ENCODE measurements at places on chromosomes 7 and 10.

GRCh38 chr10:102626026-102626685 is 18.1 kb upstream of the TRIM8 start:
- DNase-seq: no peak

GRCh38 chr10:29681676-29682448 is 47.1 kb upstream of the SVIL start:
- no peak for DNase-seq

DNA sequence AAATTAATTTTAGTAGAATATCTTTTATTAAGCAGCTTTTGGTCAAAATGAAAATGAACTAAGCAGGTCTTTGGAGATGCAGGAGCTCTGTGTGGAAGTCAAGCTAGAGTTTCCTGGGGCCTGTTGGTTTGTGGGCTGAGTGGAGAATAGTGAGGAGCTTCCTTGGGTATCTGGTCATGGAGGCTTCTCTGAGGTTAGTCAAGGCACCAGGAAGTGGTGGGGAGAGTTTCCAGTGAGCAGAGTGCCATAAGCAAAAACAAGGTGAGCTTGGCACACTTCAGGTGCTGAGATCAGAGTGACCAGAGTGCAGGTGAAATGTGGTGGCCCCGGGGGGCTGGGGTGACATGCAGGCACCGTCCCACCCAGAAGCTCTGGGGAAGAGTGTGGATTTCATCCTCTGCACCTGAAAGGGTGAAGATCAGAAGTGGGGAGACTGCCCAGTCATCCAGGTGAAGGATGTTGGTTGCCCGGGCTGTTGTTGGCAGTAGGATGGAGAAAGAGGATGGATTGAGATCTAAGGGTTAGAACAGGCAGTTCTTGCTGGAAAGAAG is 77.4 kb downstream of the WDR37 start:
- no peak for DNase-seq

DNA sequence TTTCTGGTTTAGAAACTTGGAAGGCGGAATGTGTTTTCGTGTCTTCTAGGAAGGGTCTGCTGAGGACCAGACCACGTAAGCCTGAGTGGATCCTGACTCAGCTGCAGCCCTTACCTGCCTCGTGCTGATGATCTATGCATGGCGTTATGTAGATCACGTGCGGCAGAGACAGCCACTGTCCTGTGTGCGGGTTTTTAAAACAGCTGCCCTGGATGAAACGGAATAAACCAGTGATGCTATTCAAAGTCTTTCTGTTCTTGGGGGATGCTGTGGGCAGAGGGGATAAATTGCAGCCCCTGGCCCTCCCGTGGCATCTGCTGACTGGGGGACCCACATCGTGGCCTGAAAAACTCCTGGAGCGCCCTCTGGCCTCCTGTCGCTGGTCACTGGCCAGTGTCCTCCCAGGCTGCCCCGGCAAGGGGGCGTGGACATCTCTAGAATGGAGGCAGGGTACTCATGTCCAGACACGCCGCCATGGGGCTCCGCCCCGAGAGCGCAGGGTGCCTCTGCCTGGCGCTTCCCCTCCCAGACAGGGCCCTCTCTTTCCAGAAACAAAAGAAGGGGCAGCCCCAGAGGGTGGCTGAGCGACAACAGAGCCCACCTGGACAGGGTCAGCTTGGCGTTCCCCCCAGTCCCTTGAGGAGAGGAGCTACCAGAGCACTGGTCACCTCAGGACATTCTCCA is 13.2 kb downstream of the ALKBH4 start:
- no peak for DNase-seq

DNA sequence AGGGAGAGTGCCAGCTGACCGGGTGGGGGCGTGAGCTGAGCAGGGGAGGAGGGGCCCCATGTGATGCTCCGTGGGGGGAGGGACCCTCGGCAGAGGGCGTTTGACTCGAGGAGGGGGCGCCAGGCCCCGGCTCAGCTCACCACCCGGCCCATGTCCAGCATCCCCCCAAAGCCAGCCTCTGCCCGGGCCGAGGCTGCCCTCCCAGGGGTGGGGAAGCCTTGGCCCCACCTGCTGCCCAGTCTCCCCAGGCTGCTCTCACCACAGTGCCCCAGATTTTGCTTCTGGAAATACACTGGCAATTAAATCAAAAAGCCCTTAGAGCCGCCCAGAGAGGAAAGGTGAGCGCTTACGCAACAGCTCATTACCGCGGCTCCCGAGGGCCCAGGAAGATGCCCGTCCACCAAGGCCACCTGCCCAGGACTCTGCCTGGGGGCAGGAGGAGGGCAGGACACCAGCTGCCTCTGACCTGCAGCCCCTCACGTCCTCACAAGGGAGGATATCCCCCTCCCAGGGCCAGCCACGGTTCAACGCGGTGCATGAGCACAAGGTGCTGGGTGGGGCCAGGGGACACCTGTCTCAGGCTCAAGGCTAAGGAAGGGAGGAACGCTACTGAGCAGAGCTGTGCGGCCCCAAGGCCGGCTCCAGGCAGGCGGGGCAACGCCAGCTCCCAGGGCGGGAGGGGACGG is 70.0 kb upstream of the INPP5A start:
- no peak for DNase-seq

GRCh38 chr10:8100366-8100765 is 45.9 kb downstream of the GATA3 start:
- DNase-seq: no peak

- no peak for DNase-seq
Measured at GRCh38 chr10:62820586-62820985, 4.4 kb upstream of the EGR2 start.

GRCh38 chr10:103835096-103836050 is 20.0 kb downstream of the SH3PXD2A start:
- peak; percentile 65 for DNase-seq

DNA sequence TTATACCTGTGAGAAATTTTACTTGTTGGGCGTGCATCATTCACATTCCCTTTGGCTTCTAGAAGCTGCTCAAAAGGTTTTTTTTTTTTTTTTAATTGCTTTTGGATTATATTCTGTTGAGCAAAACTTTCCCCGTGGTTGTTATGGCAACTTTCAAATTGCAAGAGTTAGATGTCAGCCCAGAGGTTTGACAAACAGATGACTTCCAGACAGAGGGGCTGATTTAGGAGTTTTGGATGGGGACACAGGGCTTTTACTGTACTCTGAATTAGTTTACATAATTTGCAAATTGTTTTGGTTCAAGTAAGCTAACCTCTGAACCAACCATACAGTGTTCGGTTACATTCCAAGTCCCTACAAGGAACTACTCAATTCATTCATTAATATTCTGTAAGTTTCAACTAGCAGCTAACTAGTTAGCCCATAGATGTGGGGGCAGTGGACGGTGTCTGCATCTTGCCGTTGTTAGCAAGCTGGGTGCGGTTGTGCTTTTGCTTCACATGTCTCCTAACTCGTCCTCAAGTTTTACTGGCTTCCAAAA is 66.4 kb upstream of the JAZF1 start:
- DNase-seq: no peak

DNA sequence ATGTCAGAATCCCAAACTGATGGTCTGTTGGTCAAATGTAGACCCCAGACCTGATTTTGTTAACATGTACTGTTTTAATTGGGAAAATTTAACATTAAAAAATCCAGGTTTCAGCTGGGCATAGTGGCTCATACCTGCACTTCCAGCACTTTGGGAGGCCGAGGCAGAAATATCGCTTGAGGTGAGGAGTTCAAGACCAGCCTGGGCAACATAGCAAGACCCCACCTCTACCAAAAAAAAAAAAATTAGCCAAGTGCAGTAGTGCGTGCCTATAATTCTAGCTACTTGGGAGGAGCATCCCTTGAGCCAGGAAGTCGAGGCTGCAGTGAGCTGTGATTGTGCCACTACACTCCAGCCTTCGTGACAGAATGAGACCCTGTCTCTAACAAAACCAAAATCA is 15.9 kb upstream of the CAMK2G start:
- no peak for DNase-seq

- no peak for DNase-seq
Measured at GRCh38 chr7:51543801-51544553, 227.4 kb upstream of the COBL start.

DNA sequence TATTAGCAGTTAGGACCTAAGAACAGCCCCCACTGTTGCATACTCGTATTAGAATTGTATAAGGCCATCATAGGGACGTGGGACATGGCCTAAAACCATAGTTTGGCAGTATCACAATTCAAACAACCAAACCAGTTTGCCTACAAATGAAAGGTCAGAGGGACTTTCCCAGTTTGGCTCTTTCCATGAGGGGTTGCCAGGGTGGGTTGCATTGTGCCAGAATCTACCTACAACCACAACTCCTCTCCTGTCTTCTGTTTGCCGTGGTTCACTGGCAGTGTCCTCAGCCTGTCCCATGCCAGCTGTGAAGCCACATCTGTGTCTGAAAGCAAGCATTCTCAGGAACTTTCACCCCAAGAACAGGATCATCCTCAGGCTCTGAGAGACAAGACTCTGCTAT is 44.5 kb downstream of the PIK3AP1 start:
- DNase-seq: no peak

DNA sequence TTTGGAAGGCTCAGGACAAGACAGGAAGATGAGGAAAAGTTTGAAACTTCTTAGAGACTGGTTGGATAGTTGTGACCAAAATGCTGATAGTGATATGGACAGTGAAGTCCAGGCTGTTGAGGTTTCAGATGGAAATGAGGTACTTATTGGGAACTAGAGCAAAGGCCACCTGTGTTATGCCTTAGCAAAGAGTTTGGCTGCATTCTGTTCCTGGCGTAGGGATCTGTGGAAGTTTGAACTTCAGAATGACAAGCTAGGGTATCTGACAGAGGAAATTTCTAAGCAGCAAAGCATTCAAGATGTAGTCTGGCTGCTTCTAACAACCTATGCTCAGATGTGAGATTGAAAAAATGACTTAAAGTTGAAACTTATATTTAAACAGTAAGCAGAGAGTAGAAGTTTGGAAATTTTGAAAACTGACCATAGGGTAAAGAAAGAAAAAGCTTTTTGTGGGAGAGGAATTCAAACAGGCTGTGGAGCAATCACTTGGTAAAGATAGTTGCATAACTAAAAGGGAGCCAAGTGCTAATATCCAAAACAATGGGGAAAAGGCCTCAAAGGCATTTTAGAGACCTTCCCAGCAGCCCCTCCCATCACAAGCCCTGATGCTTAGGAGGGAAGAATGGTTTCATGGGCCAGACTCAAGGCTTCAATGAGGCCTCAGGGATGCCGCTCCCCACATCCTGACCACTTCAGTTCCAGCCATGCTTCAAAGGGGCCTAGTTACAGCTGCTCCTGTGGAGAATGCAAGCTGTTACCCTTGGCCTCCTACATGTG is 415.1 kb downstream of the INHBA start:
- no peak for DNase-seq

GRCh38 chr7:78130446-78131215 is 332.1 kb downstream of the PHTF2 start:
- no peak for DNase-seq

DNA sequence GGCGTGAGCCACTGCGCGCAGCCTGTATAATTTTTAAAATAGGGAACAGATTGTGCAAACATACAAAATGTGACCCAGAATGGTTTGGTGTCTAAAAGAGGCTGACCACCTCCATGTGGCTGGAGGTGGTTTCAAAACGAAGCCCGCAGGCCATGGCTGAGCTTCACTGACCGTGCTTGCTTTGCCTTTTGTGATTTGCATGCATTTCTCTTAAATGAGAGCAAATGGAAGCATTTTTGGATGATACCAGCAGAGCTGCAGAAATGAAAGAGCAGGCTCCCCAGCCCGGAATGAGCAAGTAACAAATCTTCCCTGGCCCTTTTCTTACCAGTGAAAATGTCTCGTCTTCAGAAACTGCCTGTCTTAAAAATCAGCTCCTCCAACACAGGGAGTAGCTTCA is 239.9 kb downstream of the CAMK1D start:
- DNase-seq: no peak

DNA sequence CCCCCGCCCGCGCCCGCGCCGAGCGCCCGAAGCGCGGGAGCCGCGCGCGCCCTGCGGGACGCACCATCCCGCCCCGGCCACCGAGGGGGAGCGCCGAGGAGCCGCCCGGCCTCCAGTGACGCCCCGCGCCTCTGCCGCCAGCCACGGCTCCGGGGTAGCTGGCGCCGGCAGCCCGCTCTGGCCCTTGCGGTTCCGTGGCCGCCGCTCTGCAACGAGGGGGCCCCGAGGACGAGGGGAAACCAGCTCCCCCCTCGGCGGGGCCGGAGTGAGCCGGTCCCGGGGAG is at the start of gene PAXIP1:
Gene PAXIP1, minus strand, starts transcription at position 33 of the 284 bp plus-strand sequence. CDS start 195 bp downstream, outside the sequence.
- DNase-seq: no peak

DNA sequence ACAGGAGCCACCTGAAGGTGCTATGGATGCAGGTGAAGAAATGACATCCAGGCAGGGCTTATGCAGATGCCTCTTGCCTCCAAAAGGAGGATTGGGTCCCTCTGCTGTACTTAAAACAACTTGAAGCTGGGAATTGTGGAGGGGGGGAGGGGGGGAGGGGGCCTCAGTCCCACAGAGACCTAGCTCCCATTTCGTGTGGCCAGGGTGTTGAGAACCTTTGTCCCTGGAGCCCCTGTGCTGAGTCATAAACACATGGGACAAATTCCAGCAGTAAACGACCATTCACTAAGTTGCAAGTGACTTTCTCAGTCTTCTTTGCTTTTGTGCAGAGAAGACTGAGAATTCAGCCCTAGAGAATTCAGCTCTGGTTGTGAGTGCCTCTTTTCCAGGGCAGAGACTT is 96.5 kb upstream of the PODXL start:
- DNase-seq: no peak

DNA sequence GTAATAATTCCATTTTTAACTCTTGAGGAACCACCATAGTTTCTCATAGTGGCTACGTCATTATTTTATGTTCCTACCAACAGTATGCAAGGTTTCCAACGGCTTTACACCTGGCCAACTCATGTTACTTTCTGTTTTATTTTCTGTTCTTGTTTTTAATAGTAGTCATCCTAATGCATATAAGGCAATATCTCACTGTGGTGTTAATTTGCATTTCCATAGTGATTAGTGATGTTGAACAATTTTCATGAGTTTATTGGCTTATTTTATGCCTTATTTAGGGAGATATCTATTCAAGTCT is 465.5 kb upstream of the KLF6 start:
- no peak for DNase-seq

DNA sequence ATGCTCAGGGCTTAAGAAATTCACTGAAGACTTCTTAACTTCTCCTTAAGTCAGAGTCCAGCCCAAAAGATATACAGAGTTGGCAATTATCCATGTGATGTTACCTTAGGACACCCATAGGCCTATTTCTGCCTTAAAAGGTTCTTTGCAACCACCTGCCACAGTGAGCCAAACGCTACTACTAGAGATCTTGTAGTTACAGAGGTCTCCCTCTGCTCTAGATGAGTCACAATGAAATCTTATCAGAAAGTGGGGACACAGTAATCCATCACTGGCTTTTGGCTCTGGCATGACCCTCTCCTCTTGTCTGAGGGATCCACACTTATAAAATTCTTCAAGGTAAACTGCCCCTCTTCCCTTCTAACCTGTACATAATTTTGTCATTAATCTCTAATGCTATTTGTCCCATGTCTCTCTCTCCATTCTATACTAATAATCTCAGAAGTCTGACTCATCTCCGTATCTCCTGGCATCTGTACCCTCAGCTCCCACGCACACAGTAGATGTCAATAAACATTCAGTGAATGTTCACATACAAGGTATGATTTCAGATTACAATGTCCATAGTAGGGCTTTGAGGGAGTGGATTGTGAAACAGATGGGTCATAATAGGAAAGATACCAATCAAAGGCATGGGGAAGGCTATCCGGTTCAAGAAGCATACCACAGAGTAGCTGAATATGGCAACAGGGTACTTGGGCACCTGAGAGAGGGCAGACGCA is 112.1 kb downstream of the SGMS1 start:
- no peak for DNase-seq

GRCh38 chr7:95686109-95686508 is 86.2 kb upstream of the DYNC1I1 start:
- peak; percentile 47 for DNase-seq

GRCh38 chr10:70683601-70683934 is 11.3 kb downstream of the ADAMTS14 start:
- no peak for DNase-seq

GRCh38 chr10:62352356-62352970 is 21.7 kb upstream of the ZNF365 start:
- peak; percentile 87 for DNase-seq

Data from stromal cell of bone marrow (primary cell).